ENCODE measurements at places on chromosomes 7 and 10.

GRCh38 chr7:107405559-107405958 lies 64.3 kb upstream of the GPR22 start:
- DNase-seq: no peak

DNA sequence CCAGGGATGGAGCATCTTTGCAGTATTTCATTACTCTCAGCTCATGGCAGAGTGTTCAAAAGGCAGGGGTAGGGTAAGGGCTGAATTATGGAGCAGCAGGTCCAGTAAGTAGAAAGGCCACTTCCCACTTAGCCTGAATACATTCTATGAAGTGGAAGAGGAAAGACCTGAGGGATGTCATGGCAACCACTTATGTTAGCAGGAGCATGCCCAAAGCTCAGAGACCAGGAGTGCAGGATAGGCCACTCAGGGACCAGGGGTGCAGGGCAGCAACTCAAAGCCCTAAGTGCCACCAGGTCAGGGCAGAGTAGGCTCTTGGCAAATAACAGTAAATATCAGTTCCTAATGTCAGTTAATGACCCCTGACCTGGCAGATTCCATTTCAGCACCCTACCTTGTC lies 3.6 kb downstream of the SRI start:
- no peak for DNase-seq

DNA sequence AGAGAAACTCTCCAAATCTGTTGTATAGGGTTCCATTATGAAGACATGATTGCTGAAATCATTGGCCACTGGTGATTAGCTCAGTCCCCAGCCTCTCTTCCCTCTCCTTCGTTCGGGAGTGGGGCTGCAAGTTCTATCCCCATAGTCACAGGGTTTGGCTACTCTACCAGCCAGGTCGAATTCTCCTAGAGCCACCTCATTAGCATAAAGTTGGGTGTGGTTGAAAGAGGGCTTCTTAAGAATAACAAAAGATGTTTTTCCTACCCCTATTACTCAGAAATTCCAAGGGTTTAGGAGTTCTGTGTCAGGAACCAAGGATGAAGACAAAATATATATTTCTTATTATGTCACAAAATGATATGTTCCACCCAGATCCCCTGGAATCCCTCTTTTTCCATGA lies 166.2 kb upstream of the YAE1 start:
- no peak for DNase-seq

GRCh38 chr7:129940329-129940728 lies 12.4 kb downstream of the UBE2H start:
- DNase-seq: no peak

GRCh38 chr10:124340033-124340760 lies 78.5 kb downstream of the OAT start:
- DNase-seq: no peak

DNA sequence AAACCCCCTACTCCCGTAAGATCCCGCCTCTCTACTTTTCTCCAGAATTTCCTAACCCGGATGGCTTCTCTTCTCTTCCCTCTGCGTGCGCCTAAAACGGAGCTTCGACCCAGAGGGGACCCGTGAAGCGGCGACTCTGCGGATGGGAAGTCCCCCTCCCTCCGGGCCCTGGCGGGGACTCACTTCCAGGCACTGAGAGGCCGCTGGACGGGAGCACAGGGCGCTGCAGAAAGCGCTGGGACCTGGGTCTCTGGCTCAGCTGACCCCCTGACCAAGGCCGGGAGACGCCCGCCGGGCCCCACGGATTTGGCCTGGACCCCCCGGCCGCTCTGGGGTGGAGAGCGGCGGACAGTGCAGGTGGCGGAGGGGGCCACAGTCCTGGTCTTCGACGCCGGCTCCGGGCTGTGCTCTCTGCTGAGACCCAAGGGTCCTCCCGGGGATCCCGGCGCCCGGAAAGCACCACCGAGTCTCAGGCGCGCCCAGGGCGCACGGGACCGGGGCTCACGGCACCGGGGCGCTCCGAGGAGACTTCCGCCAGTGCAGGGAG lies 688 bp upstream of the FOXL3 start:
- DNase-seq: no peak

GRCh38 chr10:74328388-74328787 lies 177.4 kb downstream of the ADK start:
- DNase-seq: no peak

DNA sequence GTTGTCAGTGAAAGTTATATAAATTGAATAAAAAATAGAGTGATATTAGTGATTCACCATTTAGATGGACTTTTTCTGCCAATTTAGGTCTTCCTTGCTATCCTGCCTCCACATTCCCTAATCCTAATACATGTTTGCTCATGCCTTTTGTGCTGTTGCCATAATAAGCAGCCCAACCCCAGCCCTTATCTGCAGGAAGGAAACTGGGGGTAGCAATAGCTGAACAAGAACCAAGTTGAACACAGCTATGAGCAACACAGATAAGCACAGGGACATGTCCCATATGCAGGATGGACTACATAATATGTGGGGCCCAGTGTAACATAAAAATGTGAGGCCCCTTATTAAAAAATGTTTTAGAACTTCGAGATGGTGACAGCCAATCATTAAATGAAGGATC lies 91.2 kb upstream of the AHR start:
- no peak for DNase-seq

- no peak for DNase-seq
These were observed 87.9 kb downstream of the ODAD2 start for GRCh38 chr10:27911011-27911410.

DNA sequence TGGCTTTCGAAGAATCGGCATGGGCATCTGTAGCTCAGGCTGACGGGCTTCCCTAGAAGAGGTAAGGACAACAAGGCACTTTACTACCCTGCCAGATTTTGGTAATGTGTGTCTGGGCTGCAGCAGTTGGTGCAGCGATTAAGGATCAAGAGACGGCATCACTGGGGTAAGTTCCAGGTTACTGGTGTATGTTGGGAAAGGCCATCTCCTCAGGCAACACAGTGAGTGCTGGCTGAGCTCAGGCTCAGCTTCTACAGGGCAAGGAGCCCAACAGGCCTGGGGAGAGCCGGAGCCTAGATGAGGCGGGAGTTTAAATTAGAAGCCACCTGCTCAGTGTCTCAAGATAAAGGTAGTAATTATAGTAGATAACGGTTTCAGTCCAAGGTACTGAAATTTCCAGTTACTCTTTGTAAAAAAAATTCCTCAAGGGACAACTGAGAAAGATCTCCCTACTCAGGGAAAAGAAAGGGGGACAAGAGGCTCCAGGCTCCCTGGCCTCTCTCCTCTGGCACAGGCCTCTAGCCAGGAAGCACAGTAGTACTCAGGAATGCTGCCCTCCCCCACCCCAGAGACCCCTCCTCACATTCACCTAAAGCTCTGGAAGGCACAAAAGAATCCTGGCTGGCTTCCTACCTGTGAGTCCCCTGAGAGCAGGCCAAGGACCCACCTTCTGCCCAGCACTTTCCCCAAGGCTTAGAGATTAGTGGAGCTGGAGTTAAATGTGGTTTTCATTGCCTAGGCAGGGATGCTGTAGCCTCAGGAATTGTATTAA lies 3.9 kb downstream of the CXCL12 start:
- no peak for DNase-seq
